Germinal center (tissue), 1 donor: ENCODE measurements at places on chromosomes 6 and 20.

- no peak for DNase-seq
Observed at GRCh38 chr6:95648636-95649035, 71.3 kb downstream of the MANEA start.

GRCh38 chr6:109344226-109344625, 38.0 kb downstream of the CD164 start:
- DNase-seq, result no peak

- DNase-seq, result no peak
Observed at GRCh38 chr6:169657284-169657610, 44.6 kb downstream of the WDR27 start.

GRCh38 chr20:41365777-41366545, 657 bp downstream of the EMILIN3 start:
- DNase-seq, result no peak

DNA sequence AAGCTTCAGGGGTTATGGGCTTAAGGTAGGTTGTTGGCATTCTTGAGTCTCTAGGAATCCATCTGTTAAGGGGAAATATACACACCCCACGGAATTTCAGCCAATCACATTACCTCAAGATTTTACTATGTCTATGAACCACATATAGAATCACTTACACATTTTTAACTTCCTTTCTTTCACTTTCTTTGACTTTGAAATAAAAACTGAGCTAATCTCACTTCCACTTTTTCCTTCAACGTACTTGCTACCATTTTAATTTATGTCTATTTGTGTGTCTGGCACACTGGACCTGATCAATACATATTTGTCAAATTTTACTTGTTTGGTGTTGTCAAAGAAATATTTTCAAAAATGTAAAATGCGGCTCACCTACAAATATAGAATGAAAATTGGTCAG, 545.4 kb upstream of the JAG1 start:
- DNase-seq, result no peak

DNA sequence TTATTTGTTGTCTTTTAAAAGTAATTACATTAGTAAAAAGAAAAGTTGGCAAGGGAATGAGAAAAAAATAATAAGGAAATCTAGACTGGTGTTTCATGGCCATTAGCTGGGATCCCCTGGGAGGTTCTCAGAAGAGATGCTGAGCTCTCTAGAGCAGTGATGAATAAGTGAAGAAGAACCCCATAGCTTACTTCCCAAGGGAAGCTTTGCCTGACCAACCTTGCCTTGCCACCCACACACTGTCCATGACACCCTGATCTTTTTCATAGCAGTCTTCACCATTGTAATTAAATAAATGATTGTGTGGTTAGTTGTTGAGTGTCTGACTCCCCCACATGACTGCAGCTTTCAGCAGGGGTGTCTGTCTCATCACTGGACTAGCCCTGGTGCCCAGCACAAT, 5.9 kb downstream of the C6orf163 start:
- DNase-seq, result no peak

GRCh38 chr6:168374541-168375071, 55.0 kb upstream of the DACT2 start:
- DNase-seq, result no peak

DNA sequence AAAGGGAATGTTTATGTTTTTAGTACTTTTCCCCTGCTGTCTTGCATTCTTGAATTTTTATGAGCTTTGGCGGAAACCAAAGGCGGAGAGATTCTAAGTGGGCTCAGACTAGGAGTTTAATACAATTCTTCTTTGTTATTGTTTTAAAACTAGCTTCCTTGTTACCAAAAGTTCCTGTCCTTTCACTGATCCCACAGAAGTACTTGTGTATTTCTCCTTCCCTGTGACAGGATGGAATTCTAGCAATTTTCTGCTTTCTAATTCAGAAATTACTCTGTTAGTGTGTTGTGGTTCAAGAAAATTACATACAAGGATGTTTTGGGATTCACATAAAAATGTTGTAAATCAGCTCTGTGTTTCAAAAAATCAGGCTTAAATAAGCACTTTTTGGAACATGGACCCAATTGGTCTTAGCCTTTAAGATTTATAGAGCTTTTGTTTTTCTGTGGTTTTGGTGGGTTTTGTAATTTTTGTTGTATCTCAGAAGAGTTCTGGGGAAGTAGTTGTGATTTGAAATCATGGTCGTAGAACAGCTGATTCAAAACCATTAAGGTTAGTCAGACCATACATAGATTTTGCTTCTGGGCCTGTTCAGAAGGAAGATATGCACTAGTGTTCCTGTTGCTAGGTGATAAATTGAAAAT, 17.6 kb upstream of the CTAGE9 start:
- DNase-seq, result no peak

DNA sequence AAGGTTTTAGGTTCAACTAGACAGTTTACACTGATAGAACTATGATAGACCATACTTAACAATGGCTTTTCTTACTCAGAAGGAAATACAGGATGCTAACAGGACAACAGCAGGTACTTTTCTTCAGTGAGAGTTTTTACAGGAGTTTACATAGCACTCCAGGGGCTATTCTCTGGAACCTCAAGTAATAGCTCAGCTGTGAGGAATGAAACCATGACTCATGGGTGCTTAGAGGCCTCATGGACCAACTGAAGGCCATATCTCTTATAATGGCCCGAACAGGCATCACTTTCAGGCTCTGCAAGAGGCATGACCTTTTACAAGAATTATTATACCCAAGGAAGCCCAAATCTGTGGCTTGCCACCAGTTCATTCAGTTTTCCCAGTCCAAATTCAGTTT, 31.8 kb downstream of the TREML1 start:
- no peak for DNase-seq

DNA sequence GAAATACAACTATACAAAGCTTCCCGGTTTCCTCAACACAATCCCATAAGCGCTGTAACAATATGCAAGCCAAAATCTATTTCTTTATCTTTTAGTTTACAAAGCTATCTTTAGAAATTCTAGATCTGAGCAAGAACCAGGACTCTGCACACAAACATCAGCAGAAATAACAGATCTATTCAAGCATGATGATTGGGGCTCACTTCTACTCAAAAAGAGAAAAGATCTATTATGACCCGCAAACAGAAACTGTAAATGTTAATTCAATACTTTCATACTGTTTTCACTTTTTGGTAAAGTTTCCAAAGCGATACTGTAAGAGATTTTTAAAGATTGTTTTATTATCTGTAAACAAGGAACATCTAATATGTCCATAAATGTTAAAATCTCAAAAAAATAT, 86.6 kb downstream of the SESN1 start:
- DNase-seq, result no peak

DNA sequence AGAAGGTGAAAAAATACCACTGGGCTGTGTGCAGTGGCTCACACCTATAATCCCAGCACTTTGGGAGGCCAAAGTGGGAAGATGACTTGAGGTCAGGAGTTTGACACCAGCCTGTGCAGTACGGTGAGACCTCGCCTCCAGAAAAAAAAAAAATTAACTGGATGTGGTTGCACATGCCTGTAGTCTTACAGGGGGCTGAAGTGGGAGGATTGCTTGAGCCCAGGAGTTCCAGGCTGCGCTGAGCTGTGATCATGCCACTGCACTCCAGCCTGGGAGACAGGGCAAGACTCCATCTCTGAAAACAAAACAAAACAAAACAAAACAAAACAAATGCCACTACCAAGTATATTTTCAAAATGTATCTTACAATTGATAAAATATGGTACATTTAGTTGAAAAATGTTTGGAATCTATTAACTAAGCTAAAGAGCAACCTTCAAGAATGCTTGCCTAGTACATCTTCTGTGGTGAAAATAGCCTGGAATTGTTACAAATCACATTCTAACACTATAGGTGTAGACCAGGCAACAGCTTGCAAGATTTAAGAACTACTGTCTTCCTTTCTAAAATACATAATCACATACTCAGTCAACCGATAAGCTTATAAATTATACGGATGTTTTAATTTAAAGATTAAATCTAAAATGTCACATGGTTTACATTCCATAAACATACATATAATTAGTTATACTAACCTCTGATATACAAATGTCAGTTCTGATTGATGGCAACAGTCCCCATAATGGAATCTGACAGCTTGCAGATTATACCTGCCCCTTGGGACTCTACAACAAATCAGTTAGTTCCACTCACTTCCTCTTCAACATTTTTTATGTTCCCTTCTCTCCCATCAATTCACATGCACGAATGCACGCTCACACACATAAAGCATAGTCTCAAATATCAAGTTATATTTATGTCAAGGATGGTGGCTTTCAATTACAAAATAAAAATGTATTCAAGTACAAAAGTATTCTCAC, 150.8 kb downstream of the ASCC3 start:
- DNase-seq, result no peak

- DNase-seq, result no peak
Observed at GRCh38 chr6:1575210-1576041, 34.3 kb upstream of the FOXC1 start.

DNA sequence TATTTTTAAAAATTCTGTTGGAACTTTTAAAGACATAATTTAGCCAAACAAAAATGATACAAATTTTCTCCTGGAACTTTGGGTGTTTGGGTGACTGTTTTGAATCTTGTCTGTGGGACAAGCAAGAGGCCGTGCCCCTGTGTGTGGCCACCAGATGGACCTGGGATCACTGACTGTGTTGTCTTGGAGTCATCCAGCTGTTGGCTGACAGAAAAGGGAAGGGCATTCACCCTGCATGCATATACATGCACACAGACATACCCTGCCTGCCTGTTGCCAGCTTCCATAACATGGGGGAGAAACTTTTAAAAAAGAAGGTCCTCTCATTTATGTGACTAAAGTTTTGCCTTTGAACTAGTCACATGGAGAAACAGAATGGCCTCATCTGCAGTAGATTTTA, 72.7 kb downstream of the BLOC1S5 start:
- no peak for DNase-seq

DNA sequence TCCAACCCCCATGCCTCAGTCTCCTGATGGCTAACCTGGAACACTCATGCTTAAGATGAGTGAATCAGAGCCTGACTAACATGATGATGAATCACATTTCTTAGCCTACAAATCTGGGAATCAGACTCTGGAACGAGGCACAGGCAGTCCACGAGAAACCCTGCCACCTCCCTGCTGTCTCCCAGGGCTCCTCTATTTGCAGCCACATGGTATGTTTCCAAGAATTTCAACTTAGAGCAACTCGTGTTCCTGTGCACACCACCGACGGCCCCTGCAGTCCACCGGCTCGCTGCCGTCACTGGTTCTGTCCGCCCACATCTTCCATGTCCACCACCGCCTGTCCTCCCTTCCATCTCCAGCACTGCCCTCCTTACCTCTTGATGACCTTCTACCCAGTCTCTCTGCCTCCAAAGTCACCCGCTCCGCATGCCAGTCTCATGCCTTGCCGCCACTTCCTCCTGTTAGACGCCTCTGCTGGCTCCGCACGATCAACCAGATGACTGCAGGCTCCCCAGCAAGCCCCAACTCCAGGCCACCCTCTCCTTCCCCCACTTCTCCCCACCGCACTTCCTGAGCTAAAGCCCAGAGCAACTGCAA, 87.6 kb downstream of the AGPAT4 start:
- no peak for DNase-seq

- no peak for DNase-seq
Observed at GRCh38 chr6:163897669-163898068, 483.2 kb downstream of the QKI start.

GRCh38 chr6:124961777-124962638, at the start of gene RNF217:
TSS of gene RNF217 (plus strand) at chr6:124962437. CDS start at chr6:124962545, 108 bp downstream.
- peak; percentile 5 for DNase-seq

DNA sequence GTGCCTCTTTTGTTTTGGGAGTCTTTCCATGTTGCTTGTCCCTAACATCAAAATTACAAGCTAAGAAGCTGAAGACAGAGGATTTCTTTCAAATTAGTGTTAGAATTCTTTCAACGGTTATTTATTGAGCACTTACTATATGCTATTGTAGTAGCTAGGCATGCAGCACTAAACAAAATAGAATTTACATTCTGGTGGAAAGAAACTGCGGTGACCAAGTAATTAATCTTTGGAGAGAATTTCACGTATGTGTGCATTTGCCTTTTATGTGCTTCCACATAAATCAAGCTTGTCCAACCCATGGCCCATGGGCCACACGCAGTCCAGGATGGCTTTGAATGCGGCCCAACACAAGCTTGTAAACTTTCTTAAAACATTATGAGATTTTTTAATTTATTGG, 33.0 kb upstream of the DUSP22 start:
- no peak for DNase-seq

DNA sequence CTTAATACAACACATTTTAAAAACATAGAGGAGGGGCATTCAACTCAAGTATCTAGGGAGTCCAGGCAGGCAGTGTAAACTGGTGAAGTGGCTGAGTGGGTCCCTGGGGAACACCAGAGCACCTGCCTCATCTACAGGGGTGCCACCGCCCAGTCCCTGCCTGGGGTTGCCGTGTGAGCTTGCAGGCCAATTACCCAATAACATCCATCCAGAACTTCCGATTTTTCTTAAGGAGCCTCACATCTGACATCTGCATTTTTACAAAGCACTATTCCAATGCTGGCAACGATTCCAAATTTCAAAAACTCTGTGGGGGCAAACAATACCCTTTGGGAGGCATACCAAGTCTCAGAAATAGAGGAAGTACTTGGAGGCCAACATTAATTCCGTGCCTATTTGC, 288.4 kb upstream of the TSHZ2 start:
- no peak for DNase-seq

DNA sequence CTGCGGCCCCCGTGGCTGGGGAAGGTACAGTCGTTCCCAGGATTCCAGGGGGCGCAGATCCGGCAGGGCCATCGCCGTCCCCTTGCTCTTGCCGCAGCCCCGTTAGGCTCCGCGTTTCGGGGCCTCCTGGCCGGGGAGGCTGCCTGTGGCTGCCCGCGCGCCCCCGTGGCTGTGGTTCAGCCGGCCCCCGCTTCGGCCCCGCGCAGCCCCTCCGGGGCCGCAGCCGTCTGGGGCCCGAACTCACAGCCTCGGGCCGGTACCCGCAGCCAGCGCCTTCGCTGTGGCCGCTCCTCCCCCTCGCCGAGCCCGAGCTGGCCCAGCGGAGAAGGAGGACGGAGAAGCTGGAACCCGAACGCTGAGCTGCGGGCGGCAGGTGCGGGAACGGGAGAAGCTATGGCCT, 1826.9 kb upstream of the DEFB115 start:
- no peak for DNase-seq

- no peak for DNase-seq
Observed at GRCh38 chr6:16754876-16755275, 6.4 kb downstream of the ATXN1 start.

DNA sequence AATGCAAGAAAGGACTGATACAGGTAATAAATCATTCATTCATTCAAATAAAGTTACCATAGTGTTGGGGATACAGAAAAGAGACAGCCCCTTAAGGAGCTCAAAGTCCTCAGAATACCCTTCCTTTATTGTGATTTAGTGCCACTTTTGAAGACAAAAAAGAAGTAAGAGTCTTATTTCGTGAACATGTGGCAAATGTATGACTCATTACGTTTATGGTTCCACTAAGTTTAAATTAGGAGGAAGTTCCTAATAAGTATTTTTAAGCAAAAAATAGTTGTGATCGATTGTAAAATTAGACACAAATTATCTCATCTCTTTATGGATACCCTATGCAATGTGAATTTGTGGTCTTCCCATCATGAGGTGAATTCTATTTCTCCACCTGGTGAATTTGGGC, 38.5 kb upstream of the GCLC start:
- DNase-seq, result no peak

GRCh38 chr6:137351890-137352289, 132.7 kb upstream of the IFNGR1 start:
- no peak for DNase-seq
